Suppressor macrophage (primary cell): ENCODE measurements at places on chromosomes 16 and 17.

DNA sequence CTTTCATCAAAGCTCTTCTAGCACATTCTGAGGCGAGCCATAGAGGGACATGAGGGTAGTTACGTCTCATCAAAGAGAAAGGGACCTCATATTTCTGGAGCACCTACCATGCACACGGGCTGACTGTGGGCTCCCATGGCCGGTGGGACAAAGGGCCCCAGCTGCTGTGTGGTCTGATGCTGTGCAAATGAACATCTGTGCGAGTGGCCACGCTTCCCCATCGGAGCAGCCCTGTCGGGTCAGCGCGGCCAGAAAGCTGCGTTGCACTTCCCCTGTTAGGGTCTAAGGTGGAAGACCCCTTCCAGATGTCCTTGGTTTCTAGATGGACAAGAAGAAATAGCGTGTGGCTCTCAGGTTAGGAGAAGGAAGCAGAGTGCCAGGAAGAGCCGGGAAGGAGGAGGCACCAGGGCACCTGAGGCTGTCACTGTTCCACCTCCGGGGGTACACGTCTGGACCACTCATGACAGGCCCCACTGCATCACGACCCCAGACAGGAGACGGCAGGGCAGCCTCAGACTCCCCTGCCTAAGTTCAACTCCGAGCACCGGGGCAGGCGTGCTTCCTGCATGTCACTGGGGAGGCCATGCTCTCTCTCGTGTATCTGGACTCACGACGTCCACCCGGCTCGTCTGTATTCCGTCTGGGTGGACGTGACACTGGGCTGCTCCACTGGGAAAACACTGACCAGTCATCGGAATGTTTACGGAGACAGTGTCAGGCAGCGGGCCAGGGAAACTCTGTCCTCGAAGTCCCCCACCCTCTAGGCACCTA is 8.5 kb upstream of the BAIAP2 start:
- DNase-seq: no peak

GRCh38 chr17:31320241-31320640 is 1.2 kb downstream of the EVI2A start:
- DNase-seq: no peak

GRCh38 chr17:80379348-80379747 is 35.6 kb upstream of the ENDOV start:
- DNase-seq: no peak

DNA sequence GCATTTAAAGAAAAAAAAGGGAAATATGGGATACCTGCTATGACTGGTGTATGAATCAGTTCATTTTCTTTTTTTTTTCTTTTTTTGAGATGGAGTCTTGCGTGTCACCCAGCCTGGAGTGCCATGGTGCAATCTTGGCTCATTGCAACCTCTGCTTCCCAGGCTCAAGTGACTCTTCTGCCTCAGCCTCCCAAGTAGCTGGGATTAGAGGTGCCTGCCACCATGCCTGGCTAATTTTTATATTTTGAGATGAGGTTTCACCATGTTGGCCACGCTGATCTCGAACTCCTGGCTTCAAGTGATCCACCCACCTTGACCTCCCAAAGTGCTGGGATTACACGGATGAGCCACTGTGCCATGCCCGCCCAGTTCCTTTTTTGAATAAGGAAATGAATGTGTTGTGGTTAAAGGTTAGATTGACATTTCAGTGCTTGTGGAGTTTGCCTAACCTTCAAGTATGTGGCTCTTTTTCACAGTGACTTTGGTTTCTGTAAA is 7.7 kb downstream of the HAPSTR1 start:
- DNase-seq: peak; percentile 77

DNA sequence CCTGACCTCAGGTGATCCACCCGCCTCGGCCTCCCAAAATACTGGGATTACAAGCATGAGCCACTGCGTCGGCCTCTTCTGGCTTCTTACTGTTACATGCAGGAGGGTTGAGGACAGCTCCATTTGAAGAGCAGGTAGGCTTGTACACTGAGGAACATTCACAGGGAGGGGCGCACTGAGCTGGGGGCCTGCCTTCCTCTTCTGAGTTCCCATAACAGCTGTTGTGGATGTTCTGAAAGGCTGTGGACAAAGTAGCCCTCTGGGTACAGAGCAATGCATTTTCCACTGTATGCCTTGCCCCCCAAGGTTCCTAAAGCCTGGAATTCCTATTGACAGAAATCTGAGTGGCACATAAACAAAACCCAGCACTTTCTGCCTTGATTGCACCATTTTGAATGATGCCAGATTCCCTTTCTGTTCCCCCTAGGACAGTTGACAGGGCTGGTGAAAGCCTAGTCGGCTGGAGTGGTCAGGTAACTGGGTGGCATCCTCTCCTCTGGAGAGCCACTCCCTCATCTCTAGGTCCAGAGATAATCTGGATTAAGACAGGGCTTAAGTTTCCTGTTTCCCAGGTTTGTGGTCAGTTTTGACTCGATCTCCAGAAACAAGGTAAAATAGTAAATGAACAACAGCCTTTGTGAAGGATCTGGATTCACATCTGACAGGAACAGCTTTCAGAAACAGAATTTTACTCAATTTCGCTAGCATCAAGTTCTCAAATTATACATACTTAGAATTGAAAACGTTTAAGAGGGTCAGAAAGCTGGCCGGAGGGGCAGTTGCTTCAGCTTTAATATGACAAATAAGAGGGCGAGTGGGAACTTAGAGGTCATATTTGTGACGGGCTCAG is 1.3 kb upstream of the CDK5R1 start:
- no peak for DNase-seq

DNA sequence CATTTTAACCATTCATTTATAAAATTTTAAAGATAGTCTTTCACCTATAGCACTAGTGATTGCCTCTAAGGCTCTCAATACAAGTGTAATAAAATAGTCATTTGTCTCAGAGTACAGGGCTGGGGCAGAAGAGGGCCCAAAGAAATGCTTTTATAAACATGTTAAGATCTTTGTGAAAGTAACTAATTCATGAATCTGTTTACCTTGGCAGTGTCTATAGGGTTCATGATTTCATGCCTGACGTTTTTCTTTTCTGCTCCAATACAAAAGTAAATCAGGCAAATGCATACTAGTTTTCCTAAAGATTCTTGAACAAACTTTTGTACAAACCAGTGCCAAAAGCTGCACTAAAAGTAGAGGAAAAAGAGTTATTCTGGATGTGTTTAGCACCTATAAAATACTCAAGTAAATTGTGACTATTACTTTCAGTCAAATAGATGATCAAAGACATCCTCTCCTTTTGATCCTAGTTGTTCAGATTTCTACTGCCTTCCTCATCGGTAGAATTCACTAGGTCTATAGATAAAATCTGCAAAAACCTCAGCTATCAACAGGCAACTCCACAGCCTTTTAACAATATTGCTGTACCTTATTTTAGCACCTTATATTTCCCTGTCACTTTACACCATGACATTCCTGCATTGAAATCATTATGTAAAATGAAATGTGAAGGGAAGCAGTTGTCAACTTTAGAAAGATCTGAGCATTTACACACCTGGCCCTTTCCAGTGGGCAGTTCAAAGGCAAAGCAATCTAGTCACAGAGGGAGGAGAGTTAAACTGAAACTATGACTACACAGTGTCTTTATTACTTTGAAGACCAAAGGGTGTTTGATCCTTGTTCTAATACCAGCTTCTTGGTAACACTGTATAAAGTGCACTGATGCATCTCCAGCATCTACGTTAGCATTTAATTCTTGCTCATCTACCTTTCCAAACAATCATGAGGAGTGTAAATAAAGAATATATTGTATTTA is 100.0 kb upstream of the MED13 start:
- no peak for DNase-seq

GRCh38 chr16:56093055-56093454 is 98.2 kb upstream of the GNAO1 start:
- no peak for DNase-seq

DNA sequence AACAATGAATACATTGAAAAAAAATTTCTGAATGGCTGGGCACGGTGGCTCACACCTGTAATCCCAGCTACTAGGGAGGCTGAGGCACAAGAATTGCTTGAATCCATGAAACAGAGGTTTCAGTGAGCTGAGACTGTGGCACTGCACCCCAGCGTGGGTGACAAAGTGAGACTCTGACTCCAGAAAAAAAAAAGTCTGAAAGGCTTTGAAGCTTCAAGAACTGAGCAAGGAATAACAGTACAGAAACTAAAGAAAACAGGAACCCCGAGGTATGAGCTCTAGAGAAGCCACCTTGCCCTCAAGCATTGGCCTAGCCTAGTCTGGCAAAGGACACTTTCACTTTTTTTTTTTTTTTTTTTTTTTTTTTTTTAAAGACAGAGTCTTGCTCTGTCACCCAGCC is 45.0 kb downstream of the TEX2 start:
- DNase-seq: peak; percentile 49

DNA sequence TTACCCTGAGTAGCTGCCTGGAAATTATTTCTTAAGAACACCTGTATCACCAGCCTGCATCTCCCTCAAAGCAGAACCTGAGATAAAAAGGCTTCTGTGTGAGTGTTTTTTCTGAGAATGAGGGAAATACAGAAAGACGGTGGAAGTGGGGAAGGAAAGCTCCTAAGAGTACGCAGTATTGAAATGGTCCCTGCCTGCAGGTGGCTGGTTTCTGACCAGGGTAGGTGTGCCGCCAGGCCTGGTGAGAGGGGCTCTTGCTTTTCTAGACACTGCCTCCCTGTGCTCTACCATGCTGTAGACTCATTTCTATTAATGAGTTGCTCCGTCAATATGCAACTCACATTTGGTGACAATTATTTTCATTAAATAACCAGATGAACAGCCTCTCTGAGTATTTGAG is 201.7 kb downstream of the MAP2K4 start:
- DNase-seq: no peak

DNA sequence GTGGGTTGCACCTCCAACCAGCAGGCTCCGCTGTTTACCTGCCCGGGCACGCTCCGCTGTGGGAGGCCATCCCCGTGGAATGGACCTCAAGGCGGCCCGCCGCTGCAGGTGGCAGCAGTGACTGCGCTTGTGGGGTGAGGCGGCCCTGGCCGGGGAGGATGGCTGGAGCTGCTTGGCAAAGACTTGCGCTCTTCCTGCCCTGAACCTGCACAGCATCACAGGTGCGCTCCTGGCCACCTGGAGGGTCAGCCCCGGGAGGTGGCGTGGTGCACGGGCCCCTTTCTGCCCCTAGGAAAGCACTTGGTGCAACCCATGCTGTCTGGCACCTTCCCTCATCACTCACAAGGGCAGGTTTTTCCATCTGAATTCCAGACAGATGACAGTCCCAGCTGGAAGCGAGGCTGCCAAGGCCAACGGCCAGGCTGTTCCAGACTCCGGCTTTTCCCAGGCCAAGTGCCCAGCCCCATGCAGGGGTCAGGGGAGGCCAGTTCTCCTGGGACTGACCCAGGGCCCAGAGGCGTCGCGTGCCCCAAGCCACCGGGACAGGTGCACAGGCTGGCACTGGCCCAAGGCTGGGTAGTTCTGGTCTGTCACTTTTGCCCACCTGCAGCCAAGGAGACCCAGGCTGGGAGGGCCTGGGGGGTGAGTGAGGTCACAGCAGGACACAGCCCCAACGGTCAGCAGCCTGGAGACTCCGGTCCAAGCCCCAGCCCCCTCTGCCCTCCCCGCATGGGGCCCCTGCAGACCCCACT is 13.3 kb downstream of the UTS2R start:
- peak; percentile 1 for DNase-seq

DNA sequence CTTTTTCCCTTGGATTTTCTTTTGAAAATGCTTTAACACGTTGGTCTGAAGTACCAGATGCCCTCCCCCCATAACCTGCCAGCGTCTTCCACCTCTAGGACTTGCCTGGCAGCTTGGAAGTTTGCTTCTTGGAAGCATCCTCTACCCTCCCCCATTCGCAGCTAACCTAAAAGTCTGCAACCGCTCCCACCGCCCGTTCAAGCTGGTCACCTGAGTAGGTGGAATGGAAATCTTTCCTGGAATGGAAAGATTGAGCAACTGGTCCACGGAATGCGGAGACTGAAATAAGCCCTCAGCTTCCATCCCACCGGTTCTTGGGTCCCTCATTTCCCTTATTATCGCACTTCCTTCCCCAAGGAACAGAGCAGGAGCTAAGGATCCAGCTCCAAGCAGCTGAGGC is 31.4 kb downstream of the HS3ST3B1 start:
- no peak for DNase-seq

DNA sequence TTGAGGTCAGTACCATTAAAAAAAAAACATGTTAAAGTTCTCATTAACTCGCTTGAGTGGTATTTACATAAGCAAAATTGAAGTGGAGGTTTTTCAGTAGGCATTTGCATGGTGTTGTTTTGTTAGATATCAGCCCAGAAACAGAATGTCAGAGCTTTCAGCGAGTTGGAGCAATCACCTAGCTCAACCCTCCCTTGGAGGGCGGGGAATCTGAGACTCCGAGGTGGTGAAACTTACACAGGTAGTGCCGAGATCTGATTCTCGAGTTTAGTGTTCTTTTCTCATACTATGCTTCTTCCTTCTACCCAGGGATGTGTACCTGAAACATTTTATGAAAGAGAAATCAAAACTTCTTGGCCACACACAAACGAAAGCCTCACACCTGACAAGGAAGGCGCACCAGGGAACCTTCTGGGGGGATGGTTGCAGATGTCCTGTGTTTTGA is 6.6 kb downstream of the SEC14L1 start:
- no peak for DNase-seq

DNA sequence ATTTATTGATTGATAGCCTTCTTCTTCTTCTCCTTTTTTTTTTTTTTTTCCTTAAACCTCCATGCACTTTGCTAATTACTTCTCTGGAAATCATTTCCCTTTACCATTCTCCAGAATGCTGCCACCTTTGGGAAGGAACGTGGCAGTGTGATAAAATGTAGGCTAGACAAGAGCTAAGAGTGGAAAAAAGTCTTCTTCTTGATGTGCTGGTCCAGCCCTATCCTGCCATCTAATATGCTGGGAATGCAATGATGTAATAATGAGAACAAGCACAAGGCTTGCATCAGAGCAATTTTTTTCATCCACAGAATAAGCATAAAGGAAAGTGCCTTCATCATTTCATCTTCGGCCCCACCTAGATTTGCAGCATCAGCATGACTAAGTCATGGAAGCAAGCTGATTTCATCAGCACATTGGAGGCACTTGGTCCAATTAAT is 128.7 kb upstream of the ZFHX3 start:
- DNase-seq: no peak

DNA sequence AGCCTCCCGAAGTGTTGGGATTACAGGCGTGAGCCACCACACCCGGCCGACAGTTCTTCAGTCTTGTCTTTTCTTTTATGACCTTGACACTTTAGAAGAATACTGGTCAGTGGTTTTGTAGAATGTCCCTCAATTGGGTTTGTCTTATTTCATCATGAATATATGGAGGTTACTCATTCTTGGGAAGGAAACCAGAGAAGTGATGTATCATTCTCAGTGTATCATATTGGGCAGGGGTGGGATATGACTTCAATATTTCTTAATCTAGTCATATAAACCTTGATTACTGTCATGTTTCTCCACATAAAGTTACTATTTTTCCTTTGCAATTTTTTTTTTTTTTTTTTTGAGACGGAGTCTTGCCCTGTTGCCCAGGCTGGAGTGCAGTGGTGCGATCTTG is 36.9 kb downstream of the SNTB2 start:
- no peak for DNase-seq
